ENCODE measurements at places on chromosomes 4 and X.
A peak's percentile ranks its signal among the peaks of the same experiment; 100 is the strongest.

DNA sequence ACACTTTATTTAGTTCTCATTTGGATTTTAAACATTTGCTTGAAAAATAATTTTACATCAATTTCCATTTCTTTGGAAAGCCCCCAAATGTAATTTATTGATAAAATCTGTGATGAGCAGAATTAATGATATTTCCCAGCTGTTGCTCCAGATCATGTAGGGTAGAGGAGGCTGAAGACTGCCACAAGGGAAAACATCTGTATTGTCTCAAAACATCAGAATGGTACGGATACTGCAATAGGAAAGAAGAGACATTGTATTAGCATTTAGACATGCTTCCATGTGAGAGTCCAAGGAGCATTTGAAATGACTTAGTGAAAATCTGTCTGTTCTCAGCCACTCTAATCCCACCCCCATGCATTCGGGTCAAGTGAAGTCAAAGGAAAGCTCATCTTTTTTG, 14.4 kb downstream of the ADH1A start:
- no peak for DNase-seq

- DNase-seq: no peak
Observed at GRCh38 chr4:153501578-153501977, 35.4 kb downstream of the TMEM131L start.

GRCh38 chr4:185744488-185744862, 67.5 kb downstream of the SORBS2 start:
- DNase-seq: no peak

DNA sequence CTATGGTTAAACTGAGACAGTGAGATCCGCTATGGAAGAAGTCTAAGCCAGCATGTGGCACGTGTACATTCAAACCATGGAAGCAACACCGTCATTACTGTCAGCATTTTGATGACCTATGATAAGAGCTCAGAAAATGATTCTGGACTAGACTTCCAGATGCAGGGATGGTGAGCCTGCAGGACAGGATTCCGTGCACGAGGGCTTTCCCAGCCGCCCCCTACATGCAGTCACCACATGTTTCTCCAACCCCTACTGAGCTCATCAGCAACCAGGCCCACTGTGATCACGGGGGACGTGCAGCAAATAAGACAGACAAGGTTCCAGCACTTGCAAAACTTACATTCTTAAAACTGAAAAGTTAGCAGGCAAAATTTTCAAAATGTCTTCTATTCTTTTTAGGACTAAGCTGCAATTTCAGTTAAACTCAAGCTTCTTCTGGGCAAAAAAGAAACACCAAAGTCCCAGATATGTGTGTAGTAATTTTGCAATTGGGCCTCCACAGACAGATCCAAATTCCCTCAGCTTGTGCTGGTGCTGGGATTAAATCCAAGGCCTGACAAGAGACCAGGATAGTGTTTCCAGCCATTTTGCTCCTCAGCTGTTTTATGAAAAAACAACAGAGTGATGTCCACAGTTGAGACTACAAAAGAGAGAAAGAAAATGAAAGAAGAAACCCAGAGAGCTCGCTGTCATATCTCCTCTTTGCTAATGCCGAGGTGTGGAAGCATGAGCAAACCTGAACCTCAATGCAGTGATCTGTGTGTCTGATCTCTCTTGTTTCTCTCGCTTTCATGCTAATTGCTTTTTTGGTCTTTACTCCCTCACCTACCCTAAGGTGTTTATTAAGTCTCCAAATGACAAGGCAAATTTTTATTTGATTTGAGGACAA, 118.2 kb downstream of the AFAP1 start:
- no peak for DNase-seq

- DNase-seq: no peak
Observed at GRCh38 chrX:69424161-69424560, 80.0 kb upstream of the NALF2 start.

- DNase-seq: no peak
Observed at GRCh38 chrX:111442791-111443190, 30.8 kb upstream of the DCX start.

GRCh38 chrX:53441531-53442321, 7.6 kb upstream of the HSD17B10 start:
- DNase-seq: peak; percentile 48

- DNase-seq: peak; percentile 58
Observed at GRCh38 chrX:42495139-42495538, 282.8 kb downstream of the PPP1R2C start.

- DNase-seq: no peak
Observed at GRCh38 chrX:154649503-154650220, 3.7 kb downstream of the CTAG2 start.

- DNase-seq: peak; percentile 27
Observed at GRCh38 chr4:89837993-89838390, 1.0 kb upstream of the SNCA start.

DNA sequence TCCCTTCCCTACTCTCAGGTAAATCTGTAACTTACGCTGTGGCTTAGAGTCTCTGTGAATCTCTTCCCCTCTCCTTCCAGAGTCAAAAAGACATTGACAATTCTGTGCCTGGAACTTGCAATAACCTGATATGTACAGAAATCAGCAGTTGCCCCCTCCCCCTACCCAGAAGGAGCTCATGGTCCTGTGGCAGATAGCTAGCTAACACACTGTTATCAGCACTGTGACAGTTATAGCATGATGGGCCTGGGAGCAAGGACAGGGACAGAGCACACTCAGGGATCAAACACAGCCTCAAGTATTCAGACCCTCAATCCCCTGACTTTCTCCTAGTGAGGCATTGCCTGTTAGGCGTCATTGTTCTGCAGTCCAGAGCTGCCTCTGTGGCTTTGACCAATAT, 18.7 kb upstream of the MAGEA10 start:
- no peak for DNase-seq

DNA sequence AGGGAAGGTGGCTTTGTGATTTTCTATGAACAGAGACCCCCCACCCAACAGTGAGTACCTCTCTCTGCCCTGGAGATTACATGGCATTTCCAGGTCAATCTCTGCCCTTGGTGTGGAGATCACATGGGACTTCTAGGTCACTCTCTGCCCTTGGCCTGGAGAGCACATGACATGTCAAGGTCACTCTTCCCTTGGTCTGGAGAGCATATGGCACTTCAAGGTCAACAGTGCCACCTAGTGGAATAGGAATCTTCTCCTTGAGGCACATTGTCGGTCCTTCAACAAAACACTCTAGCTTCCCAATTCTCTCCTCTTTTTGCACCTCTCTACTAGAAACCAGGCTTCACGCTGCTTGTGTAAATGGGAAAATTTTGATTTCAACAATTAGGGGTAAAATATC, 66.2 kb upstream of the TACR3 start:
- peak; percentile 2 for DNase-seq

GRCh38 chr4:70734168-70734954, 12.6 kb downstream of the RUFY3 start:
- DNase-seq: peak; percentile 87

GRCh38 chrX:9816084-9816700, 30.0 kb downstream of the SHROOM2 start:
- peak; percentile 17 for DNase-seq
